ENCODE measurements at places on chromosomes 2 and 18. TPM values are rescaled to one million over a fixed set of nuclear protein-coding genes. Genes with fewer than 3 reads are reported as not detected.

Gene NCK2
- 86.1 TPM for total RNA-seq

Gene DYNAP
- not detected for total RNA-seq

Gene TXNDC2
- under 0.01 TPM for total RNA-seq

Gene CNDP1
- total RNA-seq: not detected

Gene AGXT
- not detected for total RNA-seq

Gene SLC23A3
- 0.68 TPM for total RNA-seq

Gene UGT1A6
- 5.5 TPM for total RNA-seq

Data from nasal cavity respiratory epithelium epithelial cell of viscerocranial mucosa (primary cell).